Keratinocyte (primary cell): ENCODE measurements at places on chromosomes 13 and 19.

DNA sequence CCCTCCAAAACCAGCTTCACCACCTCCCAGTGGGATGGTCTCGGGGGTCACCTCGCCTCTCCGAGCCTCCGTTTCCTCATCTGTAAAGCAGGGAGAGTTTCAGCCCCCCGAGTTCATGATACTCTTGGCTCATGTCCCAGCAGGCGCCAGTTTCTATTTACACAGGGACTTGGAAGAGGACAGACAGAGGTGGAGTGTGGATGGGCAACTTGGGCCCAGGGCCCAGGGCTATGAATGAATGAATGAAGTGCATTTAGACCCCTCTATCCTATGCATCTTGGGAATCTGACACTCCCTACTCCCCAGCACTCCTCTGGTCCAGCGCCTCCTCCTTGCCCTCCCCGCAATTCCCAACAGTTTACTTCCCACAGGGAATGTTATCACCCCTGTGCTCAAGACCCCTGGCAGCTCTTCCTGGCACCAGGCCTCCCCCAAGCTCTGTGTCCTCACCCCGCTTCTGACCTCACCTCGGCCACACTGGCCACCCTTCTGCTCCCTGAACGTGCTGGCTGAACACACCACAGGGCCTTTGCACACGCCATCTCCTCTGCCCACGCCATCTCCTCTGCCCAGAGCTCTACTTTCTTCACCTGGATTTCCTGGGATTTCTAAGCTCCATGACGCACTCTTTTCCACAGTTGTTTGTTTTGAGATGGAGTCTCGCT lies 4.9 kb upstream of the C2CD4C start:
- peaks cover 34% of the 10 kb centered on the region for H3K27me3 ChIP-seq
- no peak overlapping the region for H3K4me3 ChIP-seq
- peaks cover 4% of the 10 kb centered on the region for H3K4me1 ChIP-seq
- H3K36me3 ChIP-seq, result no peaks in the 10 kb centered on the region
- no peak overlapping the region for H3K27ac ChIP-seq

DNA sequence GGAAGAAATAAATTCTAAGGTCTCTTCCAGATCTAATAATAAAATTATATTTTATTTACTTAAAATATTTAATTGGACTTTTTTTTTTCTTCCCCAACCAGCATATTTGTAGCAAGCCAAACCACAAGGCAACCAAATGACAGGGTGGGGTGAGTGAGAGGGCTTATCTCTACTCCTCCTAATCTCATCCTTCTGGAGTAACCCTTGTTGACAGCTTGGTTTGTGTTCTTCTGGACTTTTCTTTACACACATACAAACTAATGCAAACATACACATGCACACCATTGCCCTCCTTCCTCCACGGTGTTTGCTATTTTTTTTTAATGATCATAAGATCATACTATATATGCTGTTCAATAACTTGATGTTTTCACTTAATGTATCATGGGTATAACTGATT lies 383.1 kb downstream of the DLEU7 start:
- H3K27me3 ChIP-seq, result no peaks in the 10 kb centered on the region
- H3K4me3 ChIP-seq, result no peak overlapping the region
- H3K4me1 ChIP-seq, result no peaks in the 10 kb centered on the region
- DNase-seq, result no peak
- no peak overlapping the region for H3K27ac ChIP-seq
- H3K36me3 ChIP-seq, result no peaks in the 10 kb centered on the region

DNA sequence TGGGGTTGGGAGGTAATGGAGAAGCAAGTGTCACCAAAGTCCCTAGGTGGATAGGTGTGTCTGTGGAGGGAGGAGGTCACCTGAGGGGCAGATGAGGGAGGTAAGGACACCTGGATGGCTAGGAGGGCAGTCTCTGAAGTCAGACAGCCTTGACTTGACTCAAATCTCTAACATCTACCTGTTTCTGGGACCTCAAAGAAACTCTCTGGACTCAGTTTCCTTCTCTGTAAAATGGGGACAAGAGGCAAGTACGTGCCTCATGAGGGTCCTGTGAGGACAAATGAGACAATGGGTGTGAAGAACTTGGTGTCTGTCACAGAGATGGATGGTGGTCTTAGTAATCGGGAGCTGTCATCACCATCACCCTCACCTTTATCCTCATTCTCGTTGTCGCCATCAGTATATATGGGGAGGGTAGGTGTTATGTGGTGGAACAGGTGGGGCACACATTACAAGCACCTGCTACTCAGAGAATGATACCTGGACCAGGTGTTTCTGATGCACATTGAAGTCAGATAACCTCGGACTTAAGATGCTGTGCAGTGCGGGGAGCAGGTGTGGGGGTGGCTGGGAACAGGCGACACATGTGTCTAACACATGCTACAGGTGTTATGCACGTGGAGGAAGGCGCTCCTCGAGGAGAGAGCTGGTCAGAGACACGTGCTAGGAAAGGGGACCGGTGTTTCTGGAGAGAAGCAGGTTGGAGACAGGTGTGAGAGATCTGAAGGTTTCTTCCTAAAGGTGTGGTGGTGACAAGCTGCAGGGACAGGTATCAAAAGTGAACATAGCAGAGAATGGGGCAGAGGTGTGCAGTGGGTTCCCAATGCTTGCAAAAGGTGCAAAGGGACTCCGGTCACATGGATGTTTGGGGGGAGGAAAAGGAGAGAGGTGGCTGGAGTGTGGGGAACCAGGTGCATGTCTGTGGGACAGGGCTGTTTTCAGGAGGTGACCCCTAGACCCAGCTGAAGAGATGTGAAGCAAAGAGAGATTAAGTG lies 3.8 kb downstream of the ERFL start:
- peaks cover 86% of the 10 kb centered on the region for H3K27me3 ChIP-seq
- no peak overlapping the region for H3K27ac ChIP-seq
- no peak overlapping the region for H3K4me3 ChIP-seq
- H3K36me3 ChIP-seq, result no peaks in the 10 kb centered on the region
- peaks cover 6% of the 10 kb centered on the region for H3K4me1 ChIP-seq

GRCh38 chr13:84096216-84096615 lies 213.9 kb upstream of the SLITRK1 start:
- DNase-seq, result no peak
- no peak overlapping the region for H3K27ac ChIP-seq
- H3K4me3 ChIP-seq, result no peak overlapping the region
- no peaks in the 10 kb centered on the region for H3K4me1 ChIP-seq
- H3K36me3 ChIP-seq, result no peaks in the 10 kb centered on the region

GRCh38 chr19:11506101-11506555 lies 489 bp upstream of the ZNF653 start:
- peak overlapping the region; percentile 78 for H3K27ac ChIP-seq
- H3K36me3 ChIP-seq, result no peaks in the 10 kb centered on the region
- H3K4me3 ChIP-seq, result peak overlapping the region; percentile 81
- no peaks in the 10 kb centered on the region for H3K27me3 ChIP-seq
- H3K4me1 ChIP-seq, result peaks cover 9% of the 10 kb centered on the region
- no peak for DNase-seq

DNA sequence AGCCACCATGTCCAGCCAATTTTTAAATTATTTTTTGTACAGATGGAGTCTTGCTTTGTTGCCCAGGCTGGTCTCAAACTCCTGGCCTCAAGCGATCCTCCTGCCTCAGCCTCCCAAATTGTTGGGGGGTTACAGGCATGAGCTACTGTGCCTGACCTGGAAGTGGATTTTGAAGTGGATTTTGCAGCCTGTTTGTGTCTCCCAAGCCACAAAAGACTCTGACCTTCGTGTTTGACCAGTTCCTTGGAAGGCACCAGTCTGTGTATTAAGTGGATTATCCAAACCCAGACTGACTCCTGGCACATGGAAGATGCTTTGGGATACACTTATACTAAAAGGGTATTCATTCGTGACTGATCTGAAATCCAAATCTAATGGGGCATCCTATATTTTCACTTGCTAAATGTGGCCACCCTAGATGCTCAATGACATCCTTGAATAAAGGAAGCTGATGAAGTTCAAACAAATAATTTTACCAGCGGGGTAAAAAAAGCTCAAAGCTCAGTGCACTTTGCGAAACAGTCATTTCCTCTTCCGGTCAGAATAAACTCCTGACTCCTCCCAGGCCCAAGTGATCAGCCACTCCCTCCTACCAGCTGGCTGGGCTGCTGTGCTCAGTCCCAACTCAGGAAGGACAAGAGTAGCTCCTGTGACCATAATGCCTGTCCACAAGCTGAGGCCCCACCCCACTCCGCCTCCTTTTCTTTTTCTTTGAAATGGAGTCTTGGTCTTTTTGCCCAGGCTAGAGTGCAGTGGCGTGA lies 32.6 kb upstream of the GATAD2A start:
- no peak overlapping the region for H3K4me3 ChIP-seq
- H3K36me3 ChIP-seq, result no peaks in the 10 kb centered on the region
- DNase-seq, result no peak
- no peak overlapping the region for H3K27ac ChIP-seq

- H3K4me1 ChIP-seq, result no peaks in the 10 kb centered on the region
- no peaks in the 10 kb centered on the region for H3K27me3 ChIP-seq
- DNase-seq, result no peak
- H3K36me3 ChIP-seq, result no peaks in the 10 kb centered on the region
Measured at GRCh38 chr13:21338156-21338555, 120.9 kb downstream of the ZDHHC20 start.

DNA sequence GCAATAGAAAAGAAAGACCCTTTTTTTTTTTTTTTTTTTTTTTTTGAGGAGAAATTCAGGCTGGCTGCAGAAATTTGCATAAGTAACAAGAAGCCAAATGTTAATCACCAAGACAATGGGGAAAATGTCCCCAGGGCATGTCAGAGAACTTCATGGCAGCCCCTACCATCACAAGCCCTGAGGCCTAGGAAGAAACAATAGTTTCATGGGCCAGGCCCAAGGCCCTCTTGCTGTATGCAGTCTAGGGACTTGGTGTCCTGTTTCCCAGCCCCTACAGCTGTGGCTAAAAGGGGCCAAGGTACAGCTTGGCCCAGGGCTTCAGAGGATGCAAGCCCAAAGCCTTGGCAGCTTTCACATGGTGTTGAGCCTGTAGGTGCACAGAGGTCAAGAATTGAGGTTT lies 88.4 kb upstream of the TPP2 start:
- no peaks in the 10 kb centered on the region for H3K4me1 ChIP-seq
- H3K4me3 ChIP-seq, result no peak overlapping the region
- H3K27me3 ChIP-seq, result no peaks in the 10 kb centered on the region
- H3K36me3 ChIP-seq, result no peaks in the 10 kb centered on the region
- DNase-seq, result no peak

- H3K4me3 ChIP-seq, result no peak overlapping the region
- no peaks in the 10 kb centered on the region for H3K4me1 ChIP-seq
- H3K27ac ChIP-seq, result no peak overlapping the region
- no peaks in the 10 kb centered on the region for H3K27me3 ChIP-seq
- DNase-seq, result no peak
- no peaks in the 10 kb centered on the region for H3K36me3 ChIP-seq
Measured at GRCh38 chr13:104014803-104015645, 948.8 kb upstream of the SLC10A2 start.

- no peak overlapping the region for H3K27ac ChIP-seq
- no peaks in the 10 kb centered on the region for H3K27me3 ChIP-seq
- no peak overlapping the region for H3K4me3 ChIP-seq
Measured at GRCh38 chr13:86689911-86690310, 890.7 kb upstream of the SLITRK6 start.

DNA sequence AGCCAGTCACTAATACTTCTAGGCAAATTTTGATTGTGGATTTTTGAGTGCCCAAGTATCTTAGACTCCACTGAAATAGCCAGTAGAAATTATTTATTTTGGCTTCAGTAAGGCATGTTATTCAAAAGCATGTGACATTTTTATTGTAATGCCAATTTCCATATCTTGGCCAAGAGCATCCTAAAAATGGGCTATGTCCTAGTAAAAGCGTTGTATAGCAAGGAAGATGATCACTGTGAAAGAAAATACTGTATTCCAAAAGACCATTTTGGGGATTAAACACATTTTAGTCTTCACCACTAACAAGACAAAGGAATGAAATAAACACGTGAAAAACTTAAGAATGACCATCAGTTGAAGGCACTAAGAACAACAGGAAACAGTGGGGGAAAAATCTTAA lies 149.1 kb downstream of the NUFIP1 start:
- peaks cover 21% of the 10 kb centered on the region for H3K4me1 ChIP-seq
- no peaks in the 10 kb centered on the region for H3K27me3 ChIP-seq
- no peak overlapping the region for H3K27ac ChIP-seq
- no peaks in the 10 kb centered on the region for H3K36me3 ChIP-seq

DNA sequence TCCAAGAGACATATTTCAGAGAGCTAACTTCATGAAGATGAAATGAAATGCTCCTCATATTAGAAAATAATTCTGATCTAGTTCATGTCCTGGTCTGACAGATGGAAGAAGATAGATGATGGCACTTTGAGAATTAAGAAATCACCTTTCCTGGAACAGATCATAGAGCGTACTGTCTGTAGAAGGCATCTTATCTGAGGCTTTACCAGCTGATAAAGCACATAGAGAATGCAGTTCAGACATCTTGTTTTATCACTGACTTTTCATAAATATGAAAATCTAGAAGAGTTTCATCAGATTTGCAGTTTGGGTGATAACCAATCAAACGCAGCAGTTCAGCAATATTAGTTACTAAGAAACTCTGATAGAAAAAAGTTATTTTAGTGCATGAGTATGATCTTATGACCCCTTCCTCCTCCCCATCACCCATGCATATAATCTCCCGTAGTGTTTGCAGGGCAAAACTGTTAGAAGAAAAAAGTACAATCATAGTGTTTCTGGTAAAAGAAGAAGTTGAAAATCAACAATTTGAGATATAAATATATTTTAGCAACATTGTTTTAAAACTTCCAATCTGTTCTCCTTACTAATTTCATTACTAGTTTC lies 585.2 kb downstream of the PCDH9 start:
- H3K4me3 ChIP-seq, result no peak overlapping the region
- no peaks in the 10 kb centered on the region for H3K4me1 ChIP-seq
- no peaks in the 10 kb centered on the region for H3K27me3 ChIP-seq
- no peaks in the 10 kb centered on the region for H3K36me3 ChIP-seq
- H3K27ac ChIP-seq, result no peak overlapping the region
- DNase-seq, result no peak

DNA sequence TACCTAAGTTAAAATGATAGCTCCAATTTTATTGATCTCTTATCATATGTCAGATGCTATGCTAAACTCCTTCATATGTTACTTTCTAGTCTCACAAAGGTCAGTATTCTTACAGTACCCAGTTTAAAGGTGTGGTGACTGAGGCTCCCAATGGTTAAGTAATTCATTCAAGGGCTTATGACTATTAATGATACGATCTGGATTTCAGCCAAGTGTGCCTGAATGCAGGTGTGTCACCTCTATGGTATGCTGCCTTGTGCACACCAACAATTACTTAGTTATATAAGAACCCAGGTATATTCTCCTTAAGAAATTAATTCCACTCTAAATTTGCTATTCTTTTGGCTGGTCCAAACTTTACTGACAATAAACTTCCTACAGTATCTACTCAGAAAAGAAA lies 84.6 kb upstream of the TRPC4 start:
- H3K27me3 ChIP-seq, result no peaks in the 10 kb centered on the region
- H3K4me3 ChIP-seq, result no peak overlapping the region
- no peaks in the 10 kb centered on the region for H3K36me3 ChIP-seq
- DNase-seq, result peak; percentile 88
- peaks cover 16% of the 10 kb centered on the region for H3K4me1 ChIP-seq

DNA sequence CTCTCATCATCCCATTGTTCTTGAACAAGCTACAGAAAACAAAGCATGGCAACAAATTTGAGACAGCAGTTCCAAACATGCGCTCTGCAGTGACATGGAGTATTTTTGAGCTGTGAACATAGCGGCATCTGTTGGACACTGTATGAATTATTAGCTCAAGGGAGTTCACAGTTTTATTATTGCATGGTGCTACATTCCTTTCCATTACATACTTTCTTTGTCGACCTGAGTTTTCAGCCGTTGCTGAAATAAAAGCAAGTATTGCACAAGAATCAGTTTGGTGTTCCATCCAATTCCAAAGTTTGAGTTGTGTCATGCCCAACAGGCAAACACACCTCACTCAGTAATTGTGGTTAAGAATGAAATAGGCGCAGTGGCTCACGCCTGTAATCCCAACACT lies 30.1 kb upstream of the METTL21C start:
- DNase-seq, result peak; percentile 62
- no peaks in the 10 kb centered on the region for H3K36me3 ChIP-seq
- H3K27ac ChIP-seq, result no peak overlapping the region
